ENCODE measurements at places on chromosomes 2 and 18. TPM values are rescaled to one million over a fixed set of nuclear protein-coding genes. Genes with fewer than 3 reads are reported as not detected.

GRCh38 chr2:217632043-217632442 is 370.8 kb downstream of the TNS1 start:
- DNase-seq, result no peak

- no peak for DNase-seq
These were observed 11.7 kb downstream of the PFN4 start for GRCh38 chr2:24111407-24111901.

DNA sequence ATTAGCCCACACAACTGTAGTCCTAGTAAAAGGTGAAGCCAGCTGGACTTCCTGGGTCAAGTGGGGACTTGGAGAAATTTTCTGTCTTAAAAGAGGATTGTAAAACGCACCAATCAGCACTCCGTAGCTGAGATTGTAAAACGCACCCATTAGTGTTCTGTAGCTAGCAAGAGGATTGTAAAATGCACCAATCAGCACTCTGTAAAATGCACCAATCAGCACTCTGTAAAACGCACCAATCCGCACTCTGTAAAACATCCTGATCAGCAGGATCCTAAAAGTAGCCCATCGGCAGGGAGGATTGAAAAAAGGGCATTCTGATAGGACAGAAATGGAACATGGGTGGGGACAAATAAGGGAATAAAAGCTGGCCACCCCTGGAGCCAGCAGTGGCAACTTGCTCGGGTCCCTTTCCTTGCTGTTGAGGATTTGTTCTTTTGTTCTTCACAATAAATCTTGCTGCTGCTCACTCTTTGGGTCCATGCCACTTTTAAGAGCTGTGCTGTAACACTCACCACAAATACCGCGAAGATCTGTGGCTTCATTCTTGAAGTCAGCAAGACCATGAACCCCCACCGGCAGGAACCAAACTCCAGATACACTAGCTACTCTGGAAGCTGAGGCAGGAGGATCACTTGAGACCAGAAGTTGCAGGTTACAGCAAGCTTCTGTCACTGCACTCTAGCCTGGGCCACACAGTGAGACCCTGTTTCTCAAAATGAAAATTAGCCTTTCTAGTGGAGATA is 102.6 kb downstream of the HS6ST1 start:
- no peak for DNase-seq

The CYP27A1 gene
- 0.39 TPM for total RNA-seq

The DYSF gene
- total RNA-seq, result 2.8 TPM

DNA sequence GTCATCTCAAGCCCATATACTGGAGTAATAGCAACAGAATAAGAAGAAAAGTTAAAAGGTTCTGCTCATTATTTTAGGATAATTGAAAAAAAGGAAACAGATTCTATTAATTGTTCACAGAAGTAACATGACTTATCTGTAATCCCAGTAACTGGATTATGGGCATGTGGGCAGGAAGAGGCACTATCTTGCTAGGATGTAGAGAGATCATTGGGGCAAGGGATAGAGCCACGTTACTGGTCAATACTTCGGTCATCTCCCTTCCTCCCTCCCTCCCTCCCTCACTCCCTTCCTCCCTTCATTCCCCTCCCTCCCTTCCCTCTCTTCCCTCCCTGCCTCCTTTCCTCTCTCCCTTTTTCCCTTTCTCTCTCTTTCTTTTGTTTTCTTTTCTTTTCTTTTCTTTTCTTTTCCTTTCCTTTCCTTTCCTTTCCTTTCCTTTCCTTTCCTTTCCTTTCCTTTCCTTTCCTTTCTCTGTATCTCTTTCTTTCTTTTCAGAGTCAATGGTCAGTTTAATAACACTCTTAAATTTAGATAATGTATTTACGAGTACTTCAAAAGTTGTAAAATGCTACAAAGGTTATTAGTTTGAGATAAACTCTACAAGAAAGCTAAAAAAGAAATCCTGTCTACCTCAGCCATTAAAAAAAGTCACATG is 82.8 kb downstream of the FHOD3 start:
- no peak for DNase-seq

DNA sequence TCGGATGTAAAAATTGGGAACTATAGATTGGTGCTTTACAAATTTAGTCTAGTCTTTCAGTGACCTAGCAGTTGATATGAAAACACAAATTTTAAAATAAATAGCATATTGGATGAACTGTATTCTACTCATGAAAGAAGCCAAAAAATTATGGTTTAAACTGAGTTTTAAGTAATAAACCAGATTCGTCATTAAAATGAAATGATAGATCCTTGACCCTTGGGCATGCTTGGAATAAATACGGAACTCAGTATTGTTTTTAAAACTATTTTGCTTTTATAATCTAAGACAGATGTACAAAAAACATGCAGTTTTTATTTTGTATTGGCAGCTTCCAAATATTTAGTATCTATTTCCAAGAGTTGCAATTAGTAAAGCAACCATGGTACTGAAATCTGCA is 34.6 kb upstream of the TBR1 start:
- no peak for DNase-seq

The SPHKAP gene
- not detected for total RNA-seq

The PDE11A gene
- total RNA-seq, result not detected

DNA sequence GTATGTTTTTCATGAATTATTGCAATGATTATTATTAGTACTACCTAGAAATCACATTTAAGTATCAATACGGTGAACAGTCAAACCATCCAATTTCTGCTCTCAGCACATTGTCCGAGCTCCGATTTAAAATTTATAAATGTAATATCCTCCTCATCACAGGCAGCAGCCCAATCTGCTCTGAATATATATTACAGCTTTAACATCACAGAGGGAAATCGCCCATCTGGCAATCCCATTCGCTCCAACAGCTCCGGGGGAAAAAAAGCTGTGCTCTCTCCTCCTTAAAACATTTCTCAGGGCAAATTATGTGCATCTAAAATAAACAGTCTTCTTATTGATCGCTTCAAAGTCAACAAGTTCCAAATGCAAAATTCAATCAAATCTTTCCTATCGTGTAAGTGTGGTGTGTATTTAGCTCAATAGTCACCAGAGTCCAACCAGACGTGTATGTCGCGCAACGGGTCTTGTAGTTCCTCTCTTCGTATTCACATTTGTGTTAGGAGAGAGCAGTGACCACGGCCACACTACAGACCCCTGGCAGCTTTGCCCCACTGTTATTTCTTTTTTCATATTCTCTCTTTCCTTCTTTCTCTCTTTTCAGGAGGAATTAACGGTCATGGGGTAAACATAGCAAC is 2.4 kb downstream of the FIGN start:
- DNase-seq, result no peak

DNA sequence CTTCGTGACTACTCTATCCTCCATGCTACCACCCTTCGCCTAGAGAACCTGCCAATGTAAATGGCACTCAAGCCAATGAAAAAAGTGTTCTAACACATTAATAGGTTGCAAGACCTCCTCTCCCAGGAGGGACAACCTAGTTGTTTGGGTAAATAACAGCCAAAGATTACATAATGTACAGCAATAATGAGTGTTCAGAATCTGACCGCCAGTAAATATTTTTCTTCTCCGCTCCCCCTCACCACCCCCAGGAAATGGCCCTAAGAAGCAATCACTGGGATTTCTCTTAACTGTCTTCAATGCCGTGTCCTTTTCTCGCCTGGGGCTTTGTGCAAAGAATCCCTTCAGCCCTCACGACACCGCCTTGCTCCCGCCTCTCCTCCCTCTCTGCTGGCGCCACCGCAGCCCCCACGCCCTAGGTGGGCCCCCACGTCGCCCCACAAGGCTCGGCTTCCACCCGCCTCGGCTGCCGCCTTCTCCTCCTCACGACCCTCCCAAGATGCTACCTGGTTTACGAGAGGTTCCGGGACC is 458 bp downstream of the HYCC2 start:
- DNase-seq, result peak; percentile 51

The TYW5 gene
- 9.4 TPM for total RNA-seq

DNA sequence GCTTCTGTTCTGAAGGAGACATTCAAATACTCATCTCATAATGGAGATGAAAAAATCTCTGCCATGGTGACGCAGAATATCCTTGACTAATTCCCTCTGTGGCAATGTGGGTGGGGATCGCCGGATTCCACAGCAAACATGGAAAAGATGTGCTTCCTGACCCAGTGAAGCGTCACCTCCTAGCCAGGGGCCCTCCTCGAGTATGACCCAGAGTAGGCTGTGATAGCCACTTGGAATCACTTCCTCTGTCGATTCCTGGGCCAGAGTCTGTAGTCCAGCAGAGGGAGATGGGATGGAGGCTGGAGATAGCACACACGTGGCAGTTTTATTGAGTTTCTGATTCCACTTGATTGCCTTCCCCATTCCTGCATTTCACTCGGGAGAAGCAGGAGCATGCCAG is 36.8 kb downstream of the DRC1 start:
- no peak for DNase-seq

GRCh38 chr2:9895669-9896590 is 52.7 kb downstream of the TAF1B start:
- DNase-seq, result no peak

The ZSCAN30 gene
- total RNA-seq, result 10.0 TPM

DNA sequence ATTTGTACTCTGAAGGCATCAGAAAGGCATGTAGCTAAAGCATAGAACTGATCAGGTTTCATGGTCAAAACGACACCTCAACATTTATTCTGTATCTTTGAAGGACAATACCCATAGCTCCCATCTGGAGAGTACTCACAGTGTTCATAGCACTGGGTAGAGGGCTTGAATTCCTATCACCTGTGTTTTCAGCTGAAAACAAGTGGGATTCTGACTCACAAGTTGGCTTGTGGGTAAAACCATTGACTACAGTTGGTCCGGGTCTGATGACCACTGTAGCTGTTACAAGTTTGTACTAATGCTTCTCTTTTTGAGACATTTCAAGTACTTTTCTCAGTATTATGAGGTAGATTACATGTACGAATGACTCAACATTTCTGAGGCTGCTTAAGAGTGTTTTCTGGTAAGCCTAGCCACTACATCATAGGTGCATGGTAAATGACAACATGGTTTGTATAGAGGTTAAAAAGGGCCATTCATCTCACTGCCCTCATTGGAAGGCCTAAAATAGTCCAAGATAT is 68.6 kb upstream of the PELI1 start:
- DNase-seq, result no peak

The DES gene
- not detected for total RNA-seq

The PLGLB1 gene
- 2.3 TPM for total RNA-seq

DNA sequence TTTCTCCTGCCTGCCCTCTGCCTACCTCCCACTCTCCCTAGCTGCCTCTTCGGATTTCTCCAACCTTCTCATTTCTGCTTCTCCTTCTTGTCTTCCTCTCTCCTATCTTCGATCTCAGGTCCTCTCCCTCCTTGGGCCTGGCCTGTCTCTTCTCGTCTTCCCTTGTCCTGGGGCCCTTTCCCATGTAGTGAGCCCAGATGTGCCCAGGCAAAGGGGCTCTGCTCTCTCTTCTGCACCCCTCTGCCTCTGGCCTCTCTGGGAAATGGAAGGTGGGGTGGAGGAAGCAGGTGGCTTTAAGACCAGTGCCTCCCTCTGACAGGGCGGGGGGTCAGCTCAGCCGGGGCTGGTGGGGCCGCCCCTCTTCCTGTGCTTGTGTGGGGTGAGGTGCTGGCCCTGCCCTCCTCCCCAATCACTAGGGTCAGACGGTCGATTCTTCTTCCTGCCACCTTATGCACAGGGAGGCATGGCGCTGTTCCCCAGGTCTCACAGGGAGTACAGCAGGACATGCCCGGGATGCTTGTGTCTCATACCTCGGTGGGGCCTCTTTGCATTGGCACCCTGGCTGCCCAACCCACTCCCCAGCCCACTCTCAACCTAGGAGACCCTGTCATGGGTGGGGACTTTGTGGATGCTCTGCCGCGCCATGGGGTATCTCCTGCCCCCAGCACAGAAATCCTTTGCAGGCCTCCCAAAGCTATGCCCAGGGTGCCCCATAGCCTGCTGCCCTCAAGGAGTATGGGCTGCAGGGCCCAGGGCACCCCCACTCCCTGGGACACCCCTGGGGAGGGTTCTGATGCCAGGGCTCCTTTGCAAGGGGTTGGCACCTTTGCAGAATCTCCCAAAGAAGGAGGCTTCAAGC is 213.8 kb upstream of the HAAO start:
- DNase-seq, result no peak

The INO80C gene
- total RNA-seq, result 21.3 TPM

The CYRIA gene
- 2.4 TPM for total RNA-seq

GRCh38 chr2:218290316-218291261 is 1.7 kb downstream of the TMBIM1 start:
- no peak for DNase-seq

The FAM124B gene
- total RNA-seq, result 2.7 TPM

GRCh38 chr2:66156171-66156570 is 278.8 kb upstream of the MEIS1 start:
- DNase-seq, result no peak

The FOXI3 gene
- total RNA-seq, result not detected

The CCDC102B gene
- 5.0 TPM for total RNA-seq

DNA sequence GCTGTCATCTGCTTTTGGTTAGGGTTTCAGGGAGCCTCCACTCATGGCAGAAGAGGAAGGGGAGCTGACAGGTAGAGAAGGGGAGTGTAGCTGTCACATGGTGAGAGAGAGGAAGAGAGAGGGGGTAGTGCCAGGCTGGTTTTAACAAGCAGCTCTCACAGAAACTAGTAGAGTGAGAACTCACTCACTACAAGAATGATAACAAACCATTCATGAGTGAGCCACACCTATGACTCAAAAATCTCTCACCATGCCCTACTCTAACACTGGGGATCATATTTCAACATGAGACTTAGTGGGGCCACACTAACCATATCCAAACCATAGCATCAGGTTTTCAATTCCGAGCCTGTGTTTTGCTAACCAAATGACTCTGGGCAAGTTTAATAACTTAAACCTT is 274.9 kb upstream of the VWC2L start:
- DNase-seq, result no peak

The G6PC2 gene
- not detected for total RNA-seq

DNA sequence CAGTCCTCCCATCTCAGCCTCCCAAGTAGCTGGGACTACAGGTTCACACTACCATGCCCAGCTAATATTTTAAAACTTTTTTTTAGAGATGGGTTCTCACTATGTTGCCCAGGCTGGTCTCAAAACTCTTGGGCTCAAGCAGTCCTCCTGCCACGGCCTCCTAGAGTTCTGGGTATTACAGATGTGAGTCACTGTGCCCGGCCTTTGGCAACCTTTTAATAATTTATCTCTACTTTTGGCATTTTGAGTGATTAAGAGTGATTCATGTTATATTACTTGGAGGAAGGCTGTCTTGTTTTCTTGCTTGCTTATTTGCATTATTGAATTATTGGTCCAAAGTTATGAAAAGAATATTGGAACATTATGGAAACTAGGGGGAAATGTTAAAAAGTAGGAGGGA is 24.3 kb downstream of the NCOA1 start:
- no peak for DNase-seq
